ENCODE measurements at places on chromosomes 6 and 20. TPM values are rescaled to one million over a fixed set of nuclear protein-coding genes. Genes with fewer than 3 reads are reported as not detected.

DNA sequence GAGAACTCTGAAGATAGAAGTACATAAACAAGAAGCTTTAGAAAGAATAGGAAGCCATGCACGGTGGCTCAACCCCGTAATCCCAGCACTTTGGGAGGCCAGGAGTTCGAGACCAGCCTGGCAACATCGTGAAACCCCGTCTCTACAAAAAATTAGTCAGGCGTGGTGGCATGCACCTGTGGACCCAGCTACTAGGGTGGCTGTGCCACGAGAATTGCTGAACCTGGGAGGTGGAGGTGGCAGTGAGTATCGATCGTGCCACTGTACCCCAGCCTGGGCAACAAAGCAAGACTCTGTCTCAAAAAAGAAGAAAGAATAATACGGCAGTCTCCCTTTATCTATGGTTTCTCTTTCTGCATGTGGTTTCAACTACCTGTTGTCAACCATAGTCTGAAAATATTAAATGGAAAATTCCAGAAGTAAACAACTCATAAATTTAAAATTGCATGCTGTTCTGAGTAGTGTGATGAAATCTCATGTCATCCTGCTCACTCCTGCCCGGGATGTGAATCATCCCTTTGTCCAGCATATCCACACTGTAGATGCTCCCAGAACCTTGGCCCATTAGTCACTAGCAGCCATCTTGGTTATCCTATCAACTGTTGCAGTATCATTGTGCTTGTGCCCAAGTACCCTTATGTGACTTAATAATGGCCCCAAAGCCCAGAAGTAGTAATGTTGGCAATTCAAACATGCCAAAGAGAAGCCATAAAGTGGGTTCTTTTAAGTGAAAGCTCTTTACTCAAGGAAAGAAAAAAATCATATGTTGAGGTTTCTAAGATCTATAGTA is 22.1 kb downstream of the DEK start:
- H3K27me3 ChIP-seq = no peaks in the 10 kb centered on the region
- no peak for DNase-seq
- H3K4me3 ChIP-seq = no peak overlapping the region
- no peaks in the 10 kb centered on the region for H3K4me1 ChIP-seq
- H3K36me3 ChIP-seq = peaks cover 57% of the 10 kb centered on the region
- H3K27ac ChIP-seq = no peak overlapping the region

GRCh38 chr20:44126445-44126844 is 60.5 kb downstream of the JPH2 start:
- H3K4me3 ChIP-seq = no peak overlapping the region
- no peaks in the 10 kb centered on the region for H3K27me3 ChIP-seq
- H3K4me1 ChIP-seq = no peaks in the 10 kb centered on the region
- H3K36me3 ChIP-seq = no peaks in the 10 kb centered on the region
- no peak overlapping the region for H3K27ac ChIP-seq

GRCh38 chr6:3714768-3715167 is 36.7 kb downstream of the PXDC1 start:
- no peaks in the 10 kb centered on the region for H3K27me3 ChIP-seq
- no peaks in the 10 kb centered on the region for H3K4me1 ChIP-seq
- no peak for DNase-seq

DNA sequence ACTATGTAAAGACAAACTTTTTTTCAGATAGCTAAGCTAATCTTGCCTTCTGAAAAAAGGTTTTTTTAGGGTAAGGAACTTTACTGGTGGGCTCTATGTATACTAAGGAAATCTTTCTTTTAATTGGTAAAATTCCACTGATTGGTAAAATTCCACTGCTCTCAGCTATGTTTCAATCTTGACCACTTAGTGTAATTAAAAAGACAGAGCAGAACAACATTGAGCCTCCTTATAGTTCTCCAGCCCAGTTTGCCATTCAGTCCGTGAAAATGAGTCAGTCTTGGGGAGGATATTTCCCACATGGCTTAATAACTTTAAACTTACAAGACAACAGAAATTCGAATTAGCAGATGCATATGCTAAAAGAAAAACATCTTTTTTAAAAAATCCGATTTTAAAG is 92.7 kb downstream of the EYA4 start:
- no peak for DNase-seq
- H3K27ac ChIP-seq = no peak overlapping the region

GRCh38 chr6:33450434-33450833 is 3.9 kb upstream of the ZBTB9 start:
- no peak overlapping the region for H3K4me3 ChIP-seq
- H3K4me1 ChIP-seq = peaks cover 53% of the 10 kb centered on the region
- H3K27ac ChIP-seq = no peak overlapping the region
- H3K36me3 ChIP-seq = no peaks in the 10 kb centered on the region
- H3K27me3 ChIP-seq = no peaks in the 10 kb centered on the region

DNA sequence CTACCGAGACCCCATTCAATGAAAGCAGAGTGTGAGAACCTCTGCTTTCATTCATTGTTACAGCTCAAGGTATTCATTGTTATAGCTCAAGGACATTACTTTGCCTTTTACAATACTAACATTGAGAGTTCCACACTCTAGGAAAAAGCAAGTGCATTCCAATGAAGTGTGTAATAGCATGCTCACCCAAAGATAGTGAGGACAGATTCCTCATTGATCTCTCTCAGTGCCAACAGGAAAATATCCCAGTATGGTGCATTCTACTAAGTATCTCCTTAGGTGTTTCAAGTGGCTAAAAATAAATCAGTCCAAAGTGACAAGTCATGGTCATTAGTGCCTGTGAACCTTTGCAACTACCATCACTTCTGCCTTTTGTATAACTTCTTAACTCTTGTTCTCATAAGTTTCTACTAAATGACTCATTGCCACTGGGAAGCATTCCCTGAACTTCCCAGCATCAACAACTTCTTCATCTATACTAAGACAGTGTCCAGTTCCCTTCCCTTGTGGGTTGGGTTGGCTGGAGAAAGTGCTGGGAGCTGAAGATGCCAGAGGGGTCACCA is 140.7 kb upstream of the STXBP5 start:
- no peaks in the 10 kb centered on the region for H3K36me3 ChIP-seq
- H3K4me3 ChIP-seq = no peak overlapping the region
- no peaks in the 10 kb centered on the region for H3K27me3 ChIP-seq

DNA sequence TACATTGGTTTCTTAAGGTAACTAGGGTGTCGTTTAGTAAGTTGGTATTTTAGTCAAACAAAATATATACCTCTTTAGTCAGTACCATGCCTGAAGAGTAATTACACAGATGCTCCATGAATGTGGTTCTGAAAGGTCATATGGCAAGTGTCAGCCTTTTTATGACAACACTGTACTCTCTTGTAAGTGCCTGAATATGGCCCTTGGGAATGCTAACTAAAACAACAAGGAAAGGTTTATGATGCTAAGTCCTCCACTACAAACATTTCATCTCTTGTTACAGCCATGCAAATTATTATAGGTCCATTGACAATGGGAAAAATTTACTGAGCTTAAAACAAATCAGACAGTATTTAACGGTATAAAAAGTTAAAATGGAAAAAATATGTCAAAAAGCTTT is 39.0 kb upstream of the SUPT3H start:
- H3K4me1 ChIP-seq = peaks cover 26% of the 10 kb centered on the region
- no peak for DNase-seq
- H3K4me3 ChIP-seq = no peak overlapping the region
- H3K36me3 ChIP-seq = no peaks in the 10 kb centered on the region
- no peak overlapping the region for H3K27ac ChIP-seq

GRCh38 chr6:133130863-133131262 is 110.3 kb upstream of the EYA4 start:
- no peak for DNase-seq
- H3K4me1 ChIP-seq = no peaks in the 10 kb centered on the region
- no peak overlapping the region for H3K27ac ChIP-seq
- no peaks in the 10 kb centered on the region for H3K27me3 ChIP-seq
- no peaks in the 10 kb centered on the region for H3K36me3 ChIP-seq

- no peak overlapping the region for H3K27ac ChIP-seq
- no peaks in the 10 kb centered on the region for H3K36me3 ChIP-seq
- H3K4me1 ChIP-seq = peaks cover 3% of the 10 kb centered on the region
- H3K4me3 ChIP-seq = no peak overlapping the region
- H3K27me3 ChIP-seq = peaks cover 7% of the 10 kb centered on the region
Observed at GRCh38 chr6:12286373-12287110, 3.6 kb upstream of the EDN1 start.

DNA sequence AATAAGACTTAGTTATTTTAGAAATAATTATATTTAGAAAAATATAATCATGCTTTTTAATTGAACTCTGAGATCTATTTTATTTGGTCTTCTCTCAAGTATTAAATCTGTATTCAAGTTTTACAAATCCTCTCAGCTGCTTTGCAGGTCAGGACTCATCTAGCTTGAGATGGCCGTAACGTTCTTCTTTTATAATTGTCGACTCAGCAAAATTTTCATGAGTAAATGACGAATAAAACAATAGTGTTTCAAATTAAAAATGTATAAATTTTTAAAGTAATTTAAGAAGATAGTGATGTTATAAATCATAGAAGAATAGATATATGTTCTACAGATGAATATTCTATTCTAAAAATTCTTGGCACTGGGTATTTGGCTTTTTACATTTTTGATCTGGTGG is 957.1 kb upstream of the EYS start:
- no peak overlapping the region for H3K4me3 ChIP-seq
- no peak overlapping the region for H3K27ac ChIP-seq
- no peaks in the 10 kb centered on the region for H3K36me3 ChIP-seq
- H3K4me1 ChIP-seq = no peaks in the 10 kb centered on the region
- no peaks in the 10 kb centered on the region for H3K27me3 ChIP-seq

GRCh38 chr20:5531318-5532081 is 214.7 kb upstream of the PROKR2 start:
- no peak overlapping the region for H3K27ac ChIP-seq
- H3K36me3 ChIP-seq = no peaks in the 10 kb centered on the region
- DNase-seq = no peak
- H3K27me3 ChIP-seq = no peaks in the 10 kb centered on the region
- H3K4me1 ChIP-seq = peaks cover 57% of the 10 kb centered on the region

GRCh38 chr20:33659341-33660034 is 2.6 kb upstream of the C20orf144 start:
- no peaks in the 10 kb centered on the region for H3K27me3 ChIP-seq
- H3K4me1 ChIP-seq = peaks cover 16% of the 10 kb centered on the region
- peaks cover 6% of the 10 kb centered on the region for H3K36me3 ChIP-seq
- no peak overlapping the region for H3K4me3 ChIP-seq

GRCh38 chr20:4638826-4639225 is 82.9 kb upstream of the PRND start:
- DNase-seq = no peak
- H3K36me3 ChIP-seq = no peaks in the 10 kb centered on the region
- H3K27me3 ChIP-seq = no peaks in the 10 kb centered on the region
- no peaks in the 10 kb centered on the region for H3K4me1 ChIP-seq

SFTA2 gene
- polyA plus RNA-seq = 2.6 TPM

MEI4 gene
- polyA plus RNA-seq = not detected

NRSN1 gene
- not detected for polyA plus RNA-seq

TPD52L1 gene
- 2.0 TPM for polyA plus RNA-seq

SLC22A2 gene
- not detected for polyA plus RNA-seq

KHDC1L gene
- not detected for polyA plus RNA-seq

TCP1 gene
- 78.9 TPM for polyA plus RNA-seq

LY86 gene
- polyA plus RNA-seq = 145 TPM
